ENCODE measurements at places on chromosomes 1 and 21.

DNA sequence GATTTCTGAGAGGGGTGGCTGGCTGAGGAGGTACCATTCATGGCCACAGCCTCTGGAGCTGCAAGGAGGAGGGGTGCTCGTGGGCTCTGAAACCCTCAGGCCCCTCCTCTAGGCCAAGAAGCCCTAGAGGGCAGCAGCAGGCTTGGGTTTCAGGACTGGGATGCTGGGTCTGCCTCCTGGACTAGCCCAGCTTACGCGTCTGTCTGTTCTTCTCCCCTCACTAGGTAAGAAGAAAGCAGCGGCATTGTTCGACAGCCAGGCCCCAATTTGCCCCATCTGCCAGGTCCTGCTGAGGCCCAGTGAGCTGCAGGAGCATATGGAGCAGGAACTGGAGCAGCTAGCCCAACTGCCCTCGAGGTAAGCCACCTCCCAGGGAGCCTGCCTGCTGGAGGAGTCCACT, 60.3 kb downstream of the TMEM53 start:
- no peak for DNase-seq

DNA sequence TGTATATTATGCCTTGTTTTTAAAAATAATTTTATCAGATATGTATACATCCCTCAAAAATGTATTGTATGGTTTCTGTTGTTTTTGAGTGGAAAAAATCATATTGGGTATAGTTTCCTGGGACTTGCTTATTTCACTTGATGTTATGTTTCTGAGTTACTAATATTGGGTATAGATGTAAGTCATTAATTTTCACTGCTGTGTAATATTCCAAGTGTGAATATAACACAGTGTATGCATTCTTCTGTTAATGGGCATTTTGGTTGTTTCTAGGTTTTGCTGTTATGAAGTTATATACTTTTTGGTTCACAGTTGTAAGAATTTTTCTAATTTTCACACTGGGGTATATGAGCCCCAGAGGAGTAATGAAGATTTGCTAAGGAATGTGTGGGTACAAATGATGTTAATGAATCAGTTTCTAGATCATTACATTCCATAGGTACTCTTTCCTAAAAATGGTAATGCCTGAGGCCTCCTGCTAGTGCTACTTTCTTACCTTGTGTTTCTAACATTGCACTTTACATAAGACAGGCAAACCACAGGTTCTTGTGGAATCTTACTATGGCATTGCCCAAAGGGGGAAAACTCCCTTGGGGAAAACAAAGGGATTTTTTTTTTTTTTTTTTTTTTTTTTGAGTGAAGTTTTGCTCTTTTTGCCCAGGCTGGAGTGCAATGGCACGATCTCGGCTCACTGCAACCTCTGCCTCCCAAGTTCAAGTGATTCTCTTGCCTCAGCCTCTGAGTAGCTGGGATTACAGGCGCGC, 3.2 kb downstream of the TTC3 start:
- no peak for DNase-seq

DNA sequence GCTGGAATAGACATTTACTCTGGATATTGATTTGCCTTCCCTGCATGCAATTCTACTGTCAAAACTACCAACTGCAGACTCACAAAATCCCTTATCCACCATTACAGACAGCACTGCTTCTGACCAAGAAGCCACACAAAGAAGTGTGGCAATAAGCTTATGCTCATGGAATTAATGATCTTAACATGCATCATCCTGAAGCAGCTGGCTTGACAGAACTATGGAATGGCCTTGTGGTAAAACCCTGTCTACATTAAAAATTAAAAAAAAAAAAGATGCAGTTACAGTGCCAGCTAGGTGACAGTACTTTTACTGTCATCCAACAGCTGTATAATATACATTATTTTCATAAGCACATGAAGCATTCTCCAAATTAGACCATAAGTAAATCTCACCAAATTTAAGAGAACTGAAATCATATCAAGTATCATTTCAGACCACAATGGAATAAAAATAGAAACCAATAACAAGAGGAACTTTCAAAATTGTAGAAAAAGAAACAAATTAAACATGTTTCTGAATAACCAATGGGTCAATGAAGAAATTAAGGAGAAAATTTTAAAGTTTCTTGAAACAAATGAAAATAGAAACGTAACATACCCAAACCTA, 70.7 kb downstream of the SCMH1 start:
- no peak for DNase-seq

- DNase-seq = peak; percentile 69
Measured at GRCh38 chr1:31183927-31184554, 55.6 kb downstream of the NKAIN1 start.

GRCh38 chr1:54927472-54928240, 40.7 kb upstream of the DHCR24 start:
- no peak for DNase-seq

- no peak for DNase-seq
Measured at GRCh38 chr1:109199710-109200109, 14.0 kb upstream of the SARS1 start.

DNA sequence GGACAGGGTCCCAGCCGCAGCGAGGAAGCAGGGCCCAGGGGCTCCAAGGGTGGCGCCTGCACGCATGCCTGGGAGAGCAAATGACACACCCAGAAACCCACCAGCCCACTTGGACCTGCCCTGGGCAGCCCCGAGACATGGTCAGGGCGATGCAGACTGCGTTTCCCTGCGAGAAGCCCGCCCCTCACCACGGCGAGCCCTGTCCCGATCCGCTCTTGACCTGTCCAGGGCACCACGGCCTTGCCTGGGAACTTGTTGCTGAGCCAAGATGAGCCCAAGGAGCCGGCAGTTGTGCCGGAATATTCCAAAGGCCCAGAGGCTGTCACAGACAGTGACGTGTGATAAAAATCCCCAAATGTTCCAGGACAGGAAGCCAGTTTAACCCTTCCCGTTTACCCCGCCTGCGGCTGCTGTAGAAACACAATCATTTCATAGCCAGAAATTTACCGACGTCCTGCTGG, 78.1 kb downstream of the SIK1 start:
- no peak for DNase-seq

- DNase-seq = no peak
Measured at GRCh38 chr1:115428676-115429075, 90.6 kb upstream of the NGF start.

- DNase-seq = no peak
Measured at GRCh38 chr1:162006081-162006480, 17.6 kb downstream of the OLFML2B start.

DNA sequence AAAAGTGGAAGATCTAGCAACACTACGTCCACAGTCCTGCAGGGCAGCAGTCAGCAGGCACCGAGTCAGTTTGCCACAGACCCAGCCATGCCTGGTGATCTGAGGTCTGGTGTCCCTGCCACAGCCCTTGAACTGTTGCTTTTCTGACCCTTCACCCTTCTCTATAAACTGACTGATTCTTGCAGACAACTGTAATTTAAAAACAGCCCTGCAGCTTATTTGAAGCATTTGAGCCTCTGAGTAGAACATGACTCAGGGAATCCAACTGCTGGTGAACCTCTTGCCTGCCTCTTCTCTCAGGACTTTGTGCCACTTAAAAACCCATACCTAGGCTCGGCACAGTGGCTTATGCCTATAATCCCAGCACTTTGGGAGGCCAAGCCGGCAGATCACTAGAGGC, 107.2 kb downstream of the EDEM3 start:
- no peak for DNase-seq

- no peak for DNase-seq
Measured at GRCh38 chr1:223011505-223011856, 131.6 kb downstream of the TLR5 start.

Measured in DMS153 (cell line).